ENCODE measurements at places on chromosomes 2 and 18.

DNA sequence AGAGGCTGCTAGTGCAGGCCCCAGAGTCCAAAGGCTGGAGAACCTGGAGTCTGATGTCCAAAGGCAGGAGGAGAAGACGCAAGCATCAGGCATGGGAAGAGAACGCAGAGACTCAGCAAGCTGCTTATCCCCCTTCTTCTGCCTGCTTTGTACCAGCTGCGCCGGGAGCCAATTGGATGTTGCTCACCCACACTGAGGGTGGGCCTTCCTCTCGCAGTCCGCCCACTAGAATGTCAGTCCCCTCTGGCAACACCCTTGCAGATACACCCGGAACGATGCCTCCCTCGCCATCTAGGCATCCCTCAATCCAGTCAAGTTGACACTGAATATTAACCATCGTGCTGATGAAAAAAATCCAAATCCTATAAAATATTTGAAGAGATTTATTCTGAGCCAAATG is 141.6 kb downstream of the TWIST2 start:
- DNase-seq, result no peak

GRCh38 chr2:237464757-237465391 is 22.2 kb upstream of the MLPH start:
- no peak for DNase-seq

DNA sequence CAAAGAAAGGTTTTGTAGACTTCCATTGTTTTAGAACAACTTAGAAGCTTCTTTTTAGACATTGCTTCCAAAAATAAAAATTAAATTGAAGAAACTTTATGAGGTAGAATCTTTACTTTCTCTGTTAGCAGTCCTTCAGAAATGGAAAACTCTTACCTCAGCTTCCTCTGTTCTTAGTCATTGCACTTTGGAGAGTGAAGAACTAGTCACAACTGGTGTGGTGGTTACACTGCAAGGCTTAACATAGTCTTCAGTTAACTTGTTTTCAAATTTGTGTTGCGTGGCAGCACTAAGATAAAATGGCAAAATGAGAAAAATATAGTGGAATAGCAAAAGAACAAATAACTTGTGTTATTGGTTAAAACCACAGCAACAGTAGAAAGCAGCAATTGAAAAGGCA is 332.6 kb downstream of the KIAA1328 start:
- no peak for DNase-seq

GRCh38 chr2:217530392-217531090 is 472.3 kb downstream of the TNS1 start:
- no peak for DNase-seq

DNA sequence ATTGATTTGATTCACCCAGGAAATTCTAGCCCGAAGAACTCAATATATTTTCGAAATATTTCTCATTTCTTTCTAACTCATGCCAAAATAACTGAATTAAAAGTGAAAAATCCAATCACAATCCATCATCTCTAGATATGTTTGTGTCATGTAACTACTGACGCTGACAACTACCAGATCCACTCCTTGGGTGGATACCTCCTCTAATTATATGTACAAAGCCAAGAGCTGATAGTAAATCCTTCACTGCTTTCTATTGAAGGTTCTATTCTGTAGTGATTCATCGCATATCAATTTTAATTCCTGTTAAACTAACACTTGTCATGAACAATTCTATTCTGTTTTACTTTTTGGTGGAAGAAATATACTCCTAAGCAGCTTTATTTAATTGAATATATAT is 1056.6 kb upstream of the NXPH2 start:
- no peak for DNase-seq
